ENCODE measurements at places on chromosomes 6 and 20.

DNA sequence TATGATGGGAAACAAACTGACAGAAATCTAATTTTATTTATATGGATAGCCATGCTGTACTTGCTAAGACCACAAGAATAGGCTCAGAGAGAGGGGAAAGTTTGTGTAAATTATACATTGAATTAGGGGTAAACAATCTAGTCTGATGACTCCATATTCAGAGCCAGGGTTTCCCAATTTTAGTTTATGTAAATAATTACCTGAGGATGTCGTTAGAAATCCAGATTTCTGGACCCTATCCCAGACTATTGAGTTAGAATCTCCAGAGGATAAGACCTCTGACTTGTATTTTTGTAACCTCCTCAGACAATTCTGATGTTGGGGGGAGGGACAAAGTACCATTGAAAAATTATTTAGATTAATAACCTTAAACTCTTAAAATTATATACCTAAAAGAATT lies 18.3 kb downstream of the ACSS2 start:
- no peak for DNase-seq

DNA sequence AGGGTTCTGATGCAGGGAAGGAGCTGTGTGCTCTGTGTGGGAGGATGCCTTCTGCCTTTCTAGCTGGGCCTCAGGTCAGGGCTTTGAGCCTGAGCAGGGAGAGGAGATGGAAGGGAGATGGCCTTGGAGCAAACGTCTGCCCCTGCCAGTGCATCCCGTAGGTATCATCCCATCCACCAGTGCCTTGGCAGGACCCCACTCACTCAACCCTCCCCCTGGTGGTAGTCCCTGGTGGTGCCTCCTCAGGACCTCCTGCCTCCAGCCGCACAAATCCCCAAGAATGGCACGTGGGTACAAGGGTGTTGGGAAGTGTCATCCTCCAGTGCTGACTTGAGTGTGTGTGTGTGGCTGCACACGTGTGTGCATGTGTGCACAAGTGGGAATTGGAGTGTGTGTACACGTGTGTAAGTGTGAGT lies 23.1 kb upstream of the MICB start:
- no peak for DNase-seq

DNA sequence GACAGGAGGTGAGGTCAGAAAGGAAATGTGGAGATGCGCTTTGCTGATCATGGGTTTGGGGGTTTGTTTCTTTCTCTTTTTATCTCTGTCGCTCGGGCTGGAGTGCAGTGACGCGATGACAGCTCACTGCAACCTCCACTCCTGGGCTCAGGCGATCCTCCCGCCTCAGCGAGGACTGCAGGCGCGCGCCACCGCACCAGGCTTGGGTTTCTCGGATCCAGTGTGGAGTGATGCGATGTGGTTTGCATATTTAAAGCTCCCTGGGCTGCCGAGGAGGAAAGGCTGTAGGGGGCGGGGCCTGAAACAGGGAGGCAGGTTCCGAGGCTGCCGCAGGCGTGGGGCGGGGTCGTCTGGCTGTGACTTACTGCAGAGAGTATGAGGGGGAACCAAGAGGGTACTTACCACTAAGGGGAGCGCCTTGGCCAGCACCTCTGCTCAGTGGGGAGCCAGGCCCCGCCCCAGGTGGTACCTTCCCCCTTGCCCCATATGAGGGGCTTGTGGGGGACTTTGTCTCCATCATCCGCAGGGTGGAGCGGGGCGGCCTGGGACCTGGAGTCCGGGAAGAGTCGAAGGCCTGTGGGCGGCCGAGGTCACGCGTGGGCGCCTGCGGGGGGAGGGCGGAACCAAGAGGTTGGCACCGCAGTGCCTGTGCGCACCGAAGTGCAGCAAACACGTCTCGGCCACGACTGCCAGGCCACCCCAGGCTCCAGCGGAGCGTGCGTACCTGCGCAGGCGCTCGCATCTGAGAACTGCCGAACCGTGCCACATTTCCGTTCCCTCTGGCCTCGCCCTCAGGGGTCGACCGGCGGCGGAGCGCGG lies 12.7 kb upstream of the BAK1 start:
- peak; percentile 14 for DNase-seq

- DNase-seq = no peak
Observed at GRCh38 chr6:46914279-46914810, 7.4 kb downstream of the ADGRF5 start.

DNA sequence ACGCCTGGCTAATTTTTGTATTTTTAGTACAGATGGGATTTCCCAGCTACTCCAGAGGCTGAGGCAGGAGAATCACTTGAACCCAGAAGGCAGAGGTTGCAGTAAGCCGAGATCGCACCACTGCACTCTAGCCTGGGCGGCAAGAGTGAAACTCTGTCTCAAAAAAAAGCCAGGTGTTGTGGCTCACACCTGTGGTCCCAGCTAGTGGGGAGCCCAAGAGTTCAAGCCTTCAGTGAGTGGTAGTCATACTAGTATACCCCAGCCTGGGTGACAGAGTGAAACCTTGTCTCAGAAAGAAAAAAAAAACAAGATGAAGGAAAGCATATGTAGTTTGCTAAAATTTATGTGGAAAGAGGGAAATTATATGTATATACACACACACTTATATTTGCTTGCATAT lies 20.0 kb upstream of the POU5F1 start:
- DNase-seq = no peak

DNA sequence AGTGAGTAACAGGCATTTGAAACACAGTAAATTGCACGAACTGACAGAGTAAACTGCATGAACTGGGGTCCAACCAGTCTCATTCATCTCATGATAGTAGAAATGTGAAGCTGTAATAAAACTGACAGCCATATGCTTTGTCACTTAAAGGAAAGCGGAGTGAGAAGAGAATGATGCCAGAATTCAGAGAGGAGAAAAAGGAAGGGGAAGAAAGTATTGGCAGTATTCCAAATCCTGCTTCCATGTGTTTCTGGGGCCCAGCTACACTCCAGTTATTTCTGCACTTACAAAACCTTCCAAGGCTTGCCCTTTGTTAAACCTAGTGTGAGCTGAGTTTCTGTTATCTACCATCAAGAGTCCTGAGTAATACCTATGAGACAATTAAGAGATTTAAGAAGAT lies 17.2 kb downstream of the SNX14 start:
- DNase-seq = no peak

DNA sequence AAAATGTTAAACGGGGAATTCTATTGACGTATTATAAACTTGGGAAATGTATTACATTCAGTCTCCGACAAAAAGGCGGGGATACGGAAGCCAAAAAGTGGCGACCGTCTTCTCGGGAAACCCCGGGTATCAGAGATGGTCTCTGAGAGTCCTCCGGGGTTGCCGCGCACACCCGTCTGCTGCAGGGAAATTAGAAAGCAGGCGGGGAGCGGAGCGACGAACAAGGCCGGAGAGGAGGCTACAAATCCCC lies 1.5 kb downstream of the SALL4 start:
- no peak for DNase-seq

- DNase-seq = no peak
Observed at GRCh38 chr6:168618546-168619315, 177.7 kb downstream of the SMOC2 start.

GRCh38 chr6:125869427-125869826 lies 78.7 kb downstream of the NCOA7 start:
- DNase-seq = no peak

- peak; percentile 58 for DNase-seq
Observed at GRCh38 chr6:20291764-20292580, 79.7 kb upstream of the MBOAT1 start.

DNA sequence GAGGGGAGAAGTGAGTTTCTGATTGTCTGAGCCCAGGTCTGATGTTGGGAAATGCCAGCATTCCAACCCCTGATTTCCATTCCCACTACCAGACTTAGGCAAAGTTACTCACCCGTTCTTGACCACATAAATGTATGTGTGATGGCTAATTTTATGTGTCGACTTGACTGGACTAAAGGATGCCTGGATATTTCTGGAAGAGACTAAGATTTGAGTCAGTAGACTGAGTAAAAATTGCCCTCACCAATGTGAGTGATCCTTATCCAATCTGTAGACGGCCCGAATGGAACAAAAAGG lies 95.8 kb upstream of the TAB2 start:
- no peak for DNase-seq

- DNase-seq = no peak
Observed at GRCh38 chr6:11495565-11496145, 41.9 kb upstream of the TMEM170B start.

DNA sequence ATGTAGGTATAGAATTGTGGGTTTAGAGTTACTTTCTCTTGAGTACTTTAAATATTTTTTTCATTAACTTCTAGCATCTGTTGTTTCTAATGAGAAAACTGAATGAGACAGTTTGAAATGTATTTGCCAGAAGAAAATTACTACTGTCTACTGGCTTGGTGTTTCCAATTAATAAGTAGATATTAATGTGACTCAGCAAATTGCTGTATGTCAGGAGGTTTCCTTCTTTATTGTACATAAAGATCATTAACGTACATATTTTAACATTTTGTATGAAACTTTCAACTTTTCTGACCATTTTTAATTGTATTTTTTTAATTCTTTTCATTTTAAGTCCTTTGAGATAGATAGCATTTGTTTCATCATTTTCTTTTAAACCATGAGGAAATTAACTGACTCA lies 135.1 kb upstream of the SLC22A23 start:
- DNase-seq = no peak

DNA sequence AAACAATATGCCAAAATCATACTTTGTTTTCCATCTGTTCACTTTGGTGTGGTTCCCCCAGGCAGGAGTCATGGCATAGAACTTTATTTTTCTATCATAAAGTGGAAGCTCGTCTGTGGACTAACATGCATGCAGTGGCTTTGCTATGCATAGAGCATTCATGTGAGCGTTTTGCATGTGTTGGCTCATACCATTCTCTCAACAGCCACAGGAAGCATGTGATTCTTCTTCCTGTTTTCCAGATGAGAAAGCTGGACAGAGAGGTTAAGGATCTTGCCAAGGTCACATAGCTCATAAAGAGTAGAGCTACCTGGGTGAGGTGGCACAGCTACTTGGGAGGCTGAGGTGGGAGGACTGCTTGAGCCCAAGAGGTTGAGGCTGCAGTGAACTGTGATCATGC lies 123.4 kb upstream of the HDGFL1 start:
- DNase-seq = no peak

DNA sequence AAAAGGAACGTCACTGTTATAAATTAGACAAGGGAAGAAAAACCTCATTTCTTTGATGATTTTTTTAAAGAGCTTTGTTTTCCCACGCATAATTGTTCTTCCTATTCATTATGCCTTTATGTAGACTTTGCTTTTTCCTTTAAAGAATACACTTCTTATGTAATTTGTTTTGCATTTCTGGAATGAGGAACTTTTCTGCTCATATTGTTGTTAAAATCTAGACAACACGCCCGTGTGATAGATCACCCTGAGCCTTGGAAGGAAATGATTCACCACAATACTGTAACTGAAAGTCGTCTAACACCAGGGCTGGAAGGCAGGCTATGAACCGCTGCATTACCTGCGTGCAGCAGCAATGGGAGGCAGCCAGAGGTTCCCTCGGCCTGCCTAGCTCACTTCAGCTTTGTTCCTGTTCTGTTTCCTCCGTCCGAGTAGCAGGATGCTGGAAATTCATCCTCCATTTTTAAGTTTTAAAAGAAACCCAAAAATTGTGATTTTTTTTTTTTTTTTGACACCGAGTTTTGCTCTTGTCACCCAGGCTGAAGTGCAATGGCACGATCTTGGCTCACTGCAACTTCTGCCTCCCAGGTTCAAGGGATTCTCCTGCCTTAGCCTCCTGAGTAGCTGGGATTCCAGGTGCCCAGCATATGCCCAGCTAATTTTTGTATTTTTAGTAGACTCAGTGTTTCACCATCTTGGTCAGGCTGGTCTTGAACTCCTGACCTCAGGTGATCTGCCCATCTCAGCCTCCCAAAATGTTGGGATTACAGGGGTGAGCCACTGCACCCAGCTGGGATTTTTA lies 49.6 kb upstream of the ZNF217 start:
- peak; percentile 27 for DNase-seq

GRCh38 chr20:25013478-25014380 lies 21.2 kb upstream of the APMAP start:
- DNase-seq = no peak

DNA sequence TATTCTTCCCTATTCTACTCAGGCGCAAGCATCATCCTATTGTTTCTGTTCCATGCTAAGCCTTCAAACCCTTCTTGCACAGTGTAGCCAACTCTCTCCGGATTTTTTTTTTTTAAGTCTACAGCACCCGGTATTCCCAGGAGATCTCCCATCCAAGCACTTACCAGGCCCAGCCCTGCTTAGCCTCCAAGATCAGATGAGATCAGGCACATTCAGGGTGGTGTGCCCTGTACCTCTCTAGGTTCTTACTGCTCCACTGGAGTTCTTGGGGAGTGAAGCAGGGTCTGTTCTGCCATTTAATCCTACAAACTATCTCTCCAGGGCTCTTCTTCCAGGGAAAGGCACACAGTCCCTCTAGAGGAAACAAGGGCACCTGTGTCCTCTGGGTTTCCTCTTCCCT lies 14.9 kb upstream of the NUP153 start:
- no peak for DNase-seq

GRCh38 chr6:2911171-2911570 lies 8.1 kb upstream of the SERPINB9 start:
- no peak for DNase-seq

DNA sequence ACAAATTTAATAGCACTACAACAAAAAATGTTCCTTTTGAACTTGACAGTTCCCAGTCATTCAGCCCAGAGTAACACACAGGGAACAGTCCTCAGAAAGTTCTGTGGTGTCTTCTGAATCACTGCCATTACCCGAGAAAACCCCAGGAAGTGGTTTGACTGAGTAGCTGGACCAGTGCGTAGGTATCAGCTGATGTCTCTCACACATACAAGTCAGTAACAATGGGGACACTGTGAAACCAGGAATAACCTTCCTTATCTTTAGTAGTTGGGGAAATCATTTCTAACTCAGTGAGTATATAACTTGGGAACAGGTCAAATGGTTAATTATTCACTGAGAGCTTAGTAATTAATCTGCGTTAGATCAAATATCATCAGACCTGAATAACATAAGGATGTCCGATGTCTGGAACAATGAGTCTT lies 73.1 kb downstream of the HIVEP2 start:
- DNase-seq = no peak

GRCh38 chr6:146017672-146018071 lies 11.2 kb upstream of the GRM1 start:
- no peak for DNase-seq

DNA sequence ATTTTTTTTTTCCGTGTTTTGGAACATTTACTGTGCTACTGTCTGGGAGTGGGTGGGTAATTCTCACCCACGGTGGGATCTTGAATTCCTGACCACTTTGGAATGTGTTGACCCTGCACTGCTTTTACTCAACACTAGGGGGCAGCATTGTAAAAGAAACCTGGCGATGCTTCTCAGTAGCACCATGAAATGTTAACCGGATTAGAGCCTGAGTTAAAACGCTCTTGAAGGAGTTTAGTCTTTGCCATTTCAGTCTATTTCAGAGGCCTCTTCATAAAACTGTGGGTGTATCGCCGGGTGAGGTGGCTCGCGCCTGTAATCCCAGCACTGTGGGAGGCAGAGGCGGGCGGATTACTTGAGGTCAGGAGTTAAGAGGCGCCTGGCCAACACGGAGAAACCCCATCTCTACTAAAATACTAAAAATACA lies 114.4 kb upstream of the PRND start:
- DNase-seq = peak; percentile 14

GRCh38 chr20:36336954-36337704 lies 31.0 kb downstream of the DLGAP4 start:
- DNase-seq = no peak

GRCh38 chr6:18183766-18184165 lies 28.5 kb downstream of the KDM1B start:
- no peak for DNase-seq
